Stimulated activated CD8-positive, alpha-beta memory T cell treated with anti-CD3 and anti-CD28 coated beads, Interleukin-4, amount 100 ng/mL, for 4 hours (primary cell): ENCODE measurements at places on chromosomes 2 and 18.

DNA sequence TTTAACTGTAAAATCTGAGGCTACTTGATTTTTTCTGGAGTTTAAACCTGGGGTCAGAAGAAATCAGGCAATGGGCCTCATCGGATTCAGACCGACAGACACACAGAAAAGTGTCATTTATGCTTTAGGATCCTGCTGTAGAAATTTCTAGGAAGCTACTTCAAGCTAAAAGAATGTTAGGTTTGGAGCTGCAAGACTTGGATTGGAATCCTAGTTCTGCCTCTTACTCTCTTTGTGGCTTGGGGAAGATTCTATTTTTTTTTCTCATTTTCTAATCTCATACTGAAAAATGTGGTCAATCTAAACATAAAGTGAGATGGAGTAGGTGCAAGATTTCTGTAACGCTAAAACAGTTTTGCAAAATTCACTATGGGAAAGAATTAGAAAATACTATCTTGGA lies 48.8 kb upstream of the KCNE4 start:
- no peak for DNase-seq

DNA sequence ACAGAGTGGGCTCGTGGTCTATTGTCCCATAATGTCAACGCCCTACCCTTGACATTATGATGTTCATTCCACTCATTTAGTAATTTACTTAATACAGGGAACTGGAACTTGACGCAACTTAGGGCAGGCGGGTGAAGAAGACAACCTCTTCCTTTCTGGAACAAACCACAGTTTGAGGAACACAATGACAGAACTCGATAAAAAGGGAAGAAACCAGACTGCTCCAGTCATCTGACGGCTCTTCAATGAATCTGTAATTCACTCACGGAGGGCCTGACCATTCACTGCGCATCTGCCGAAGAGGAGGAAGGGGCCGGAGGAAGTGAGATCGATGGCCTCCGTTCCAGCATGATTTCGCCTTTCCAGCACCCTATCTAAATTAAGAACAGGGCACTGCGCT lies 83.2 kb downstream of the BCL2 start:
- no peak for DNase-seq

GRCh38 chr18:62981566-62981965 lies 266.2 kb downstream of the PHLPP1 start:
- no peak for DNase-seq

DNA sequence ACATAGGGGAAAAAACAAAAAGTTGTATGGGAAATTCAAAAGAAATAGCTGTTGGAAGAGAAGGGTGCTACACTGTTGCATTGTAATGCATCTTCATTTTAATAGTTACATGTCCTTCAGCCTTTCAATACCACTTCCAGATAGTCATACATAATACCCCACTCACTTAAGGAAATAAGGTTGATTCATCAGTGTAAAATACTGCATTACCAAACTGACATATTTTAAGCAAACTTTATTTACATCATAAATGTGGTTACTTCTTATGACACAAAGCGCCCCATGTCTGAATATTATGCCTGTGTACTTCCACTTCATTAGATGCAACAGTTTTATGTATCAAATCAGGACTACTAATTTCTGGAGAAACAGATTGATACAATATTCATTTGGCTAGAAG lies 4.5 kb downstream of the RBMS1 start:
- DNase-seq = no peak

DNA sequence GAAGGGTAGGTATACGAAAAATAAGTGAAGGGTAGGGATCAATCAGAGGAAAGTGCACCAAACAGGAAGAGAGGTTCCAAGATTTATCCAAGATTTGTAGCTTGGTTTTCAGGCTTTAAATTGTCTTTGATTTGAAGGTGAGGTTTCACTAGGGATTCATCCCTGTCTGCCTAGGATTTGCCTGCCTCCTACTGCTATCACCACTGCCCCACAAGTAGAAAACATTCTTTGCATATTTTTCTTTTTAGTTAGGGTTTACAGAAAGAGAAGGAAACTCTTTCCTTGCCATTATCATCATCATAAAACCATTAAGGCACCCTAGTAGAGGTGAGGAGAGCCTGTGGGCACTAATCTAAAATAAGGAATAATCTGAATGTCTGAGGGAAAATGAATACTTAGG lies 45.8 kb upstream of the TANC1 start:
- no peak for DNase-seq

DNA sequence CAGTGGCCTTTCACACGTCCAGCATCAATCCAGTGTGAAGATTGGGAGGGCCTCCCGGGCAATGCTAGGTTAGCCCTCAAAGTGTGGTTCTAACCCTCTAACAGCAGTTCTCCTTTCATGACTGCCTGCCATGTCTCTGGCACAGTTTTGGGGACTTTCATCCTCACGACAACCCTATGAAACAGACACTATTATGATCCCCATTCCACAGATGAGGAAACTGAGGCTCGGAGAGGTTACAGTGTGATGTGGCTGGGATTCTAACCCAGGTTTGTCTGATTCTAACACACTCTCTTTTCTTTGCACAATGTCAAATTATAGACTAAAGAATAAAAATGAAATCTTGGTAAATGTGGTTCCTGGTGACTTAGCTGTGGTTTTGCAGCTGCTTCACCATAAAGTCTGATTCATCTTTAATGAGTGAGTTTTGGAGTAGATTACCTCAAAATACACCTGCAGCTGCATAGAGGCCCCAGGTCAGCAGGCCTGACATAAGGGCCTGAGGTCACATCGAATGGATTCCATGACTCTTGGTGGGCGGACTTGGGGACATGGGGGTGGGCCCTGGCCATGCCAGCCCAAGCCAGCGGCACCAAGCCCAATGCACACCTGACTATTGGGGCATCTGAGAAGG lies 214.4 kb downstream of the GLI2 start:
- DNase-seq = no peak

DNA sequence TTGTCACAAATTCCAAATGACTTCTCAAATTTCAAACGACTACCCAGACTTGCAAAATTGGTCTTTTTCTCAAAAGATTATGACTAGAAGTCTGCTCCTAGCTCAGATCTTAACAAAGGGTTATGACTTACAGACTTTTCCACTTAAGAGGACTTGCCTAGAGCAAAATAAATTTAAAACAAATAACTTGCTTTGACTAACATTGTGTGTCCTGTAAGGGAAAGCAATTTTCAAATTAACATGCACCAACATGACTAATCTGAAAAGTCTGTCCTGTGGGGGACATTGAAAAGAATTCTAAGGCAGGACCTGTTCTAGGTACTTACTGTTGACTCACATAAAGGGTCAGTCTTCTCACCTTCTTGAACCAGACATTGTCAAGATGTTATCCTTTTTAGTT lies 53.5 kb upstream of the TMEM200C start:
- DNase-seq = no peak

GRCh38 chr2:226169751-226170581 lies 629.7 kb downstream of the IRS1 start:
- DNase-seq = no peak

DNA sequence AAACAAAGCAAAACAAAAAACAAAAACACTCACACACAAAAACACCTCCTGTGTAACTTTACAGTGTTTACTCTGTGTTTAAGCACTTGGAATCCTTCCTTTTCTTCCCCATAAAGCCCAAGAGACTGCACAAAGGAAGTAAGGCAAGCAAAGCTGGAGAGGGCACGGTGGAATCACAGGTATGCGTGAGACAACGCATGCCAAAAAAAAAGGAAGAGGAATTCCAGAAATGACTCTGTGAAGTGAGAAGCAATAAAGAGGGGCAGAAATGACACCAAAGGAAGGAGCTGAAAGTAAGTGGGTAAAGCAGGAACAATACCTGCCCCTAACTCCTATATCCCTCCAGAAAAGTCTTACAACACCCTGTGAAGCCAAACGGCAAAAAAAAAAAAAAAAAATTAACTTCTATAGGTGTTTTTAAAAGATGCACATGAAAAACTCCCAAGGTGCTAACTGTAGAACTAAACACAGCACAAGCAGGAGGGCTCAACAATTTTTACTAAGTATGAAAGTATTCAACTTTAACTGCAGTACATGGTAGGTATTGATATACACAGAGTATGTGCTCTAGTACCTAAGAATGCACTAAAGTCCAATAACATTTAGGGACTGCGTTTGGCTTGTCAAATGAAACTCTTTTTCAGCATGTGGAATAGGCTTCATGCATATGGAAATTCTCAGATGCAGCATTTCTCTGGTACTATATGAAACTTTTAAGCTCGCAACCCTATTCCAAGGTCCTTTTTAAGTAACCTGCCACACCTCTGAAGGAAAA lies 9.1 kb downstream of the RND3 start:
- no peak for DNase-seq

DNA sequence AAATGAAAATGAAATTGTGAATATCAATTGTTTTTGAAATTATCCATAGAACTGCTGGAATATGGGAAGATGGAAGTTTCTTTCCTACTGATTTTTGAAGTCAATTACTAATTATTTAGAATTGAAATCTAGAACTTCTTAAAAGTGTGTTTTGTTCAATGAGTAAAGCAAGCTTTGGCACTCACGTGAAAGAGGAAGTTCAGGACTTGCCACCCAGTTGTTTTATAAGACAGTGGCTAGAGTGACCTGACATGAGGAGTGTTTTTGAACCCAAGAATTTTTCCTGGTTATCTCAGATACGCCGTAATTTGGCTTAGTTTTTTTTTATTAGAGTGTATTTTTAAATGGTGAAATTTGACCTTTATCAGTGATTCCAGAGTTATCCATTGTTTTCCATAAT lies 3.5 kb downstream of the MXD1 start:
- DNase-seq = no peak

DNA sequence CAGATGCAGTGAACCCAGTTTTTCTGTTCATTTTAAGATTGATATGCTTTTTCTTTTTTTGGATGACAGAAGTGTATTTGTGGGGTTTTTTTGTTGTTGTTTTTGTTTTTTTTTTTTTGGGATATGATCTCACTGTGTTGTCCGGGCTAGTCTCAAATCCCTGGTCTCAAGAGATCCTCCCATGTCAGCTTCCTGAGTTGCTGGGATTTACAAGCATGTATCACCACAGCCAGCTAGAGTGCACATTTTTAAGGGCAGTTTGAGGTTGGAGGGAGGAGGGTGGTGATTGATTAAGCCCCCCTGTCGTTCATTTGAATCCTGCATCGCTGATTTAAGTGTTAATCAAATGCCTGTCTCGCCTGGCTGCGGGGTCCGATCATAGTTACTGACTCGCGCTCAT lies 189.1 kb downstream of the GBX2 start:
- DNase-seq = no peak

- no peak for DNase-seq
Measured at GRCh38 chr2:186486651-186487647, 889 bp downstream of the ZC3H15 start.

DNA sequence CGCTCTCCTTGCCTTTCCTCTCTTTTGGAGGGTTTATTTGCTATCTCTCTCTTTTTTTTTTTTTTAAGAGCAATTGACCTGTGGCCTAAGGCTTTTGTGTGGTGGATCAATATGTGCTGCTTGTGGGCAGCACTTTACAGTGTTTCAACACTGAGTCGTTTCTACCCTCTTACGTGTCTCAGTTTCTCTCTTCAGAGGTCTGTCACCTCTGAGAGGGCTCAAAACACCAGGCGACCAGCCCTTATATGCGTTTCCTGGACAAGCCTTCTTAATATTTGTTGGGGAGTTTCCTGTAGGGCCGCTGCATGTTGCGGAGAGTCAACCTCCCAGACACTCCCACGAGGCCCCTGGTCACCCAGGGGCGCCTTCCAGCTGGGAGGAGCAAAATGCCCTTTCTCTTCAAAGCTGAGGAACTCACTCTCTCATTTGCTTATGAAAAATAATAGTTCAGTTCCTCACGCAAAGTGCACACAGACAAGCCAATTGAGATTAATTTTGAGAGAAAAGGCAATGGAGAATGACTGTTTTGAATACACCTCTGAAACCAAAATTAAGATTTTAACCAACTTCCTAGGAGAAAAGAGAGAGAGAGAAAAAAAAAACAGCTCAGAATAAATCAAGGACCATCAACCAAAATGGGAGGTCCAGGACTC lies 96.3 kb upstream of the B3GNT2 start:
- DNase-seq = no peak

DNA sequence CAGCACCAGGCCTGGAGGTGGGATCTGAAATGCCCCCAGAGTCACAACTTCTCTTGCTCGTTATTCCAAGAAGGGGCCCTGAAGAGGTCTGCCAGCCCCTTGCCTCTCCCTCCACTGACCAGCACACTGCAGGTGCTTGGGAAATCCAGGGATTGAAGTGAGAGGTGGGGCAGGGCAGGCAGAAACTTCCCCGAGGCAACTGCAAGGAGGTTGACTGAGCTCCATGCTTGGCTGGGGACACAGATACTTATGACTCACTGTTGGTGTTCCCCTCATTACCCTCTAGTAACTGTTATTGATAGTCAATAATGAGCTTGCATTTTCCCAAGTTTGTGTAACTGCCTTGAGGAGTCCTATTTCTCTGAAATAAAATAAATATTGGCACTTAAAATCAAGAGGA lies 47.5 kb downstream of the MARCO start:
- no peak for DNase-seq

GRCh38 chr2:205403244-205403825 lies 279.0 kb upstream of the NRP2 start:
- DNase-seq = no peak

DNA sequence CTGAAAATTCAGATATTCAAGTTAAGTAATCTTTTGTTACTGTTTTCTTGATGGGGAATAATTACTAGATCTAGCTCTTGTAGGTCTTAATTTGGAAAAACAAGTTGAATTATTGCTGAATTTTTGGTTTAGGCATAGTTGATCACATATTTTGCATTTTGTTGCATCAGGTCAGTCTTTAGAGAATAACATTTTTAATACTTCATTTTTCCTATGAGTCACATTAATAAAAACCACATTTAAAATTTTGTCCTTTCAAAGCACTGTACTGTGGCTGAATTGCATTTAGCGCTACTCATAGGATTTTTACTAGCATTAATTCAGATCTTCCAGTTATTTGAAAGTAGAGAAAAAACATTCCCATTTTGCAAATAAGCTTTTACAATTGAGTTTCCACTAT lies 23.2 kb downstream of the MAP4K4 start:
- DNase-seq = no peak

DNA sequence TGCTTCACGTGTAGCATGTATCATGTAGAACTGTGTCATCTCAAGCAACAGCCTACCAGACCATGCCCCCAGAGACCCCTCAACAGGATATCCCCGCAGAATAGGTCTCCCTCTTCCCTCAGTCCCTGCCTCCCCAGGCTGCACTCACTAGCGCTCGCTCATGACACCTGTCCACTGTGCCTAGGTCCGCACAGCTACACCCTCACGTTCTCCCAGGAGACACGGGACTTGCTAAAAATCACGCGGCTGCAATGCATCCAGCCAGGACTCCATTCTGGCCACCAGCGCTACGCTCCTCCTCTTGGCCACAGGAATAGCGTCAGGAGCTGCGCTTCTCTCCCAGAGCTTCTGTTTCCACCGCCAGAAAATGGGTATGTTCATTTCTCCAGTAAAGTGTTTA lies 2.5 kb downstream of the PXDN start:
- DNase-seq = no peak

GRCh38 chr2:162840598-162841246 lies 2.2 kb upstream of the KCNH7 start:
- no peak for DNase-seq

GRCh38 chr2:33528441-33528950 lies 52.0 kb downstream of the RASGRP3 start:
- DNase-seq = no peak
